Central memory CD8-positive, alpha-beta T cell (primary cell): ENCODE measurements at places on chromosomes 2 and 18.

DNA sequence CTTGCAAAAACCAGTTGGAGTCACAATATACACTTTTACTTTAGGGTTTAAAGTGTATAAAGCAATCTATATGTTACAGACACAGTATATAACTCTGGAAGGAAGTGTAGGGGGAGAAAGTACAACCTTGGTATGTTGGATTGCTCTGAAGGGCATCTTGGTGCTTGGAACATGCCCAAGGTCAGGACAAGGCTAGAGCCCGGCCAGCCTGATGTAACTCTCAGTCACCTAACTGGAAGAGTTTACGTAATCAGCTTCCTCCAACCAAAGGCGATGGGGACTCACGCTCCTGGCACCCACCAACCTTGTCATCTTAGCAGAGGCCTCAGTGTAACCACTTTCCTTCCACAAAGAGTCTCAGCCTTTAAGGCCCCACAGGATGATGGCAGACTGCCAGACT, 181.1 kb upstream of the ACAA2 start:
- no peak for DNase-seq

- no peak for DNase-seq
These were observed 71.5 kb downstream of the PTGR3 start for GRCh38 chr18:75137346-75137877.

DNA sequence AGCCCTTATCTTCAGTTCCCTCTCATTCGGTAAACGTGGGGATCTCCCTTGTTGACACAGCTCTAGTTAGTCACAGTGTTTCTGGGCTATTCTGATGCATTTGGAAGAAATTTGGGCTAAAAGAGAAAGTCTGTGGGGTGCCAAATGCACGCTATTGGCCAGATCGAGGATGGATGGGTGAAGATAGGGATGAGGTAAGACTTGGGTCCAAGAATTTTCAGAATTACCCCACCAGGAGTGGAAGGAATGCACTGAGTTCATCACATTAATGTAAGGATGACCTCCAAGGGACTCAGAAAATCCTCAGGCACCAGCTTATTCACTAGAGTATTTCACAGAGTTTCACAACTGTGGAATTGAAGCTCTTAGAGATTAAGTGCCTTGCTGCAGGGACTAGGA, 49.3 kb downstream of the NRP2 start:
- no peak for DNase-seq

DNA sequence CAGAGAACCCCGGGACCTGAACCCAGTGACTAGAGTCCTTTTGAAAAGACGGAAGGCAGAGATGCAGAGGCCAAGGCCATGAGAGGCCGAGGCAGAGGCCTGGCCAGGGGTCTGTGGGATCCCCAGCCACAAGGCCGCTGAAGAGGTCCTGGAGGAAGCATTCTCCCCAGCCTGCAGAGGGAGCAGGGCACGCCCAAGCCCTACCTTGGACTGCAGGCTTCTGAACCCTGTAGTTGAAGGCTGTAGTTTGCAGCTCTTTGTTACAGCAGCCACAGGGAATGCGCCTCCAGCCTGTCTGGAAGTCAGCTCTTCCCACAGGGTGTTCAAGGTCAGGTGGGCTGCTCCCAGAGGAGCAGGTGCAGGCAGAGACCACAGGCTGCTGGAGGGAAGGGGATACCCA, 22.1 kb upstream of the PXDN start:
- DNase-seq = no peak

GRCh38 chr2:144083211-144083610, 436.7 kb downstream of the ZEB2 start:
- DNase-seq = no peak

- DNase-seq = no peak
These were observed 32.6 kb upstream of the PPP3R1 start for GRCh38 chr2:68284896-68285295.

GRCh38 chr18:14939141-14939540, 191.2 kb downstream of the ANKRD30B start:
- no peak for DNase-seq

- DNase-seq = no peak
These were observed 12.1 kb upstream of the TTN start for GRCh38 chr2:178819147-178819875.

DNA sequence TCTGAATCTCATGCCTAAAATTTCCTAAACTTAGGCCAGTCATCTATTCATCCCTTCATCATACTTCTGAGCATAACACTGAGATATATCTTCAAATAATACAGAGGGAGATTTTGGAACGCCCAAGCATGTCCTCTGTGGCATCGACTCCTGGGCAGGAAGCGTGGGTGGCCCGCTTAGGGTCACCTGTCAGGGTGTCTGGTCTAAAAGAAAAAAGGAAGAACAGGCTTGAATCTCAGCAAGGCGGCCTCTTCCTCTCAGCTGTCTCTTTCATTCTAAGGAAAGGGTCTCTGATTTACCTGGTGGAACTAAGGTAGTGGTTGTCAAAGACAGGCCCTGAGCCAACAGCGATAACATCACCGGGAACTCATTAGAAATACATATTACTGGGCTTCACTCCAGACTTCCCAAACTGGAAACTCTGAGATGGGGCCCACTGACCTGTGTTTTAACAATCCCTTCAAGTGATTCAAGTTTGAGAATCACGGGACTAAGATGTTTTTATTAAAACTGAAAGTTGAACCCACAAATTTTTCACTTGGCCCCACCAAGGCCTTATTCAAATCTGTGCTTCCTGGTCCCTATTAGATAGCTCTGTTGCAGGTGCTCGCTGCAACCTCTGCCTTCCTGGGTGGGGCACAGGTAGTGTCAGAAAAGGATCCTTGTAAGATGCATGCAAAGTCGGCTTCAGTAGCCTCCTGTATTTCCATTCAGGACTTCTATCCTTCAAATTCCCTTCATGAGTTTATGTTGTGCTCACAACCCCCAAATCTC, 162.3 kb upstream of the CCDC68 start:
- DNase-seq = no peak

GRCh38 chr18:67041334-67041733, 437.4 kb upstream of the CDH19 start:
- DNase-seq = no peak

GRCh38 chr2:108257757-108258331, 18.1 kb downstream of the SULT1C3 start:
- DNase-seq = no peak

- DNase-seq = no peak
These were observed 320.9 kb upstream of the MC4R start for GRCh38 chr18:60693426-60693825.

DNA sequence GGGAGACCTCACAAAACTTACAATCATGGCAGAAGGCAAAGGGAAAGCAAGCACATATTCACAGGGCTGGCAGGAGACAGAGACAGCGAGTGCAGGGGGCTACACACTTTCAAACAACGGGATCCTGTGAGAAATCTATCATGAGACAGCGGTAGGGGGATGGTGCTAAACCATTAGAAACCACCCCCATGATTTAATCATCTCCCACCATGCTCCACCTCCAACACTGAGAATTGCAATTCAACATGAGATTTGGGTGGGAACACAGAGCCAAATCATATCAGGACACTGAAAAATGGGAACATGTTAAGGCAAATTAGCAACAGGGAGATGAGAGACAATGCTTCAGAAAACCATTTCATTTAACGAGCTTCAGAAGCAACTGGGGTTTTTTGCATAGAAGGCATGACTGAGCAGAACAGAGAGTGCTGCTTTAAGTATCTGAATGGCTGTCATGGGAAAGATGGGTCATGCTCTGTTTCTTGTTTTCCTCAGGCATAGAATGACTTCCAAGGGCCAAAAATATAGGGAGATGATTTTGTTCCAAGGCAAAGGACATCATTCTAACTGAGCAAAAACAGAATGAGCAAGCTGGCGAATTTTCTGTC, 100.8 kb upstream of the MAP2 start:
- no peak for DNase-seq

DNA sequence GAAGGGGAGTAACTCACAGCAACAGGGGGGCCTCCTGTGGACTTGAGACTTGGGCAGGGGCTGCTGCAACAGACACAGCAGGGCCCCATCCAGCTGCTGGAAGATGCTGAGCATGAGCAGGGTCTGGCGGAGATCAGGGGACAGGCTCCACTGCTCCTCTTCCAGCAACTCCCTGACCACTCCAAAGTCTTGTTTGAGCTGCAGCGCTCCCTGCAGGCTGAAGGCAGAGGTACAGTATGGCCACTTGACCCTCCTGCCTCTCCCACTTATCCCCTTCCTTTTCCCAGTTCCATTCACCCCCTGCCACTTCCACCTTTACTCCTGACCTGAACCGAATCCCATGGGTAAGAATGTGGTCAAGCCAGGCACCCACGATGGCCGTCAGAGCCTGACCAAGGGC, 2.4 kb upstream of the MRPL53 start:
- DNase-seq = no peak

GRCh38 chr2:204909791-204910190, 364.5 kb downstream of the PARD3B start:
- no peak for DNase-seq

GRCh38 chr2:43636621-43637020, 439 bp upstream of the PLEKHH2 start:
- peak; percentile 12 for DNase-seq

DNA sequence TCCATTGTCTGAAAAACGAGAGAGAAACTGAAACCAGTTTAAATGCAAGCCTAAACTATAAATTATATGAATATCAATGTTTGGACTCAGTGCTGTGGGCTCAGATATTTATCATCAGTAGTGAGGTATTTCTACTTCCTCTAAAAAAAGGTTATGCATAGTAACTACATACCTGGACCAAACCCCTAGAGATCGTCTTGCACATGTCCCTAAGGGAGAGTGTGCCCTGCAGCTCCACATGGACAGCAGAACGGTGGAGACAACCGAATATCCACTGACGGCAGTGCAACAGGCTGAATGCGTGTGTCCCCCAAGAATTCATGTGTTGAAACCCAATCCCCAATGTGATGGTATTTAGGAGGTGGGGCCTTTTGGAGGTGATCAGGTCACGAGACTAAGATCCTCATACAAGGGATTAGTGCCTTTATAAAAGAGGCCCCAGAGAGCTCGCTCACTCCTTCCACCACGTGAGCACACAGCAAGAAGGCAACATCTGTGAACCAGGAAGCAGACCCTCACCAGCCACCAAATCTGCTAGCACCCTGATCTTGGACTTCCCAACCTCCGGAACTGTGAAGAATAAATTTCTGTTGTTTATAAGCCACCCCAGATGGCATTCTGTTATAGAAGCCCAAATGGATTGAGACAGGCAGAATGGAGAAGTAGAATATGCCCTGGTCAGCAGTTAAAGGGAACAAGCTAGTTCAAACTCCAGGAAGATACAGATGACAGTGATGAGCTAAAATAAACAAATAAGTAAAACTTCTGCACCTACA, 208.4 kb downstream of the ANAPC1 start:
- DNase-seq = no peak

GRCh38 chr18:76691800-76692199, 130.6 kb upstream of the ZNF236 start:
- no peak for DNase-seq

DNA sequence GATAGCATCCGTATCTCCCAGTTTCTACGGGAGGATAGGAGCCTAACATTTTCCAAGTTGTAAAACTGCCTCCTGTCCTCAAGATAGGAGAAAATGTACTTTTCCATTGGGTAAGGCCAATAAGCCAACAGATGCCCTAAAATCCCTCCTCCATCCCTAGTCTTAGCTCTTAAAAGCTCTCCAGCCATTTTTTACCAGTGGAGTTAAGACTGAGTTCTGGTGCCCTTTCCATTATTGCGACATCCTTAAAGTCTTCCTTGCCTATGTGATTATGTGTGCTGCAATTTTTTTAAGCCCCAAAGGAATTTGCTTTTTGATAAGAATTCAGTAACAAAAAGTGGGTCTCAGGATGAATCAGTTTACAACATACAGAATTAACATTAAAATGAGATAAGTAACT, 33.0 kb downstream of the LINC00305 start:
- DNase-seq = no peak

GRCh38 chr2:76445880-76446279, 735.2 kb upstream of the GCFC2 start:
- DNase-seq = no peak

DNA sequence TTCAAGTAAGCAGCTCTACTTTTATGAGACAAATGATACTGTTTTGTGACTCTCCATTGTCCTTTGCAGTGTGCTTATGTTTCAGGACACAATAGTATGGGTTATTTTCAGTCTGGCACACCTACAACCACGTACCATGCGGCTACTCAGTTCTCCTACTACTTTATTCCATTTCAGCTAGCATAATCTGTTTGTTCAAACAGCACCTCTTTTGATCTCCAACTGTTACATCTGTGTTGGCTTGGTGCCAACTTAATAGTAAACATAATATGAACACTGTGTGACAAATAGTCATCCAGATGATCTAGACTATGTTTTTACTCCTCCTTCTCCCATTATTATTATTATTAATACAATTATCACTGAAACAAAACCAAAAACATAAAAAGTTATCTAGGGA, 40.5 kb downstream of the MYO3B start:
- no peak for DNase-seq

GRCh38 chr18:51134721-51135120, 62.8 kb downstream of the MEX3C start:
- no peak for DNase-seq

GRCh38 chr2:201233192-201233811, 27.0 kb upstream of the CASP8 start:
- peak; percentile 74 for DNase-seq

- DNase-seq = no peak
These were observed 309.9 kb downstream of the PIEZO2 start for GRCh38 chr18:10839421-10839820.

- DNase-seq = peak; percentile 55
These were observed 48.8 kb downstream of the TMEM163 start for GRCh38 chr2:134669731-134670669.

- peak; percentile 84 for DNase-seq
These were observed 15.8 kb upstream of the ZAP70 start for GRCh38 chr2:97697252-97698235.

DNA sequence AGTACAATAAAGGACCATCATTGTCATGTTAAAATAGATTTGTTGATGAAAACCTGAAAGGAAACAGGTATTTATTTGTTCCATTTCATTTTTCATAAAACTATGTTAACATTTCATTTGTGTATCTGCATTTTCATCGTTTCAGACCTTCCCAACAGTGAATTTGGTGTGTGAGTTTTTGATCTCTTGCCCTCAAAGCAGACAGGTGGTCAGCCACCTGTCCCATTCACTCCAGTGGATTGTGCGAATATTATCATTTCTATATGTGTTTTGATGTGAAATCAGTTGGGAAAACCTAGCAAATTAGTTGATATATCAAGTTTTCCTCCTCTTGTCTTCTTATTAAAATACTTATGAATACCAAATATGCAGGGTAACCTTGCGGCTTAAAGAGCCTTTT, 25.4 kb upstream of the ATP5MC3 start:
- DNase-seq = no peak

GRCh38 chr2:27356056-27356381, 545 bp downstream of the GTF3C2 start:
- DNase-seq = no peak
